ENCODE measurements at places on chromosomes 3 and 15. TPM values are rescaled to one million over a fixed set of nuclear protein-coding genes. Genes with fewer than 3 reads are reported as not detected.

- no peak for DNase-seq
Measured at GRCh38 chr3:150370122-150370602, 37.9 kb upstream of the TSC22D2 start.

DNA sequence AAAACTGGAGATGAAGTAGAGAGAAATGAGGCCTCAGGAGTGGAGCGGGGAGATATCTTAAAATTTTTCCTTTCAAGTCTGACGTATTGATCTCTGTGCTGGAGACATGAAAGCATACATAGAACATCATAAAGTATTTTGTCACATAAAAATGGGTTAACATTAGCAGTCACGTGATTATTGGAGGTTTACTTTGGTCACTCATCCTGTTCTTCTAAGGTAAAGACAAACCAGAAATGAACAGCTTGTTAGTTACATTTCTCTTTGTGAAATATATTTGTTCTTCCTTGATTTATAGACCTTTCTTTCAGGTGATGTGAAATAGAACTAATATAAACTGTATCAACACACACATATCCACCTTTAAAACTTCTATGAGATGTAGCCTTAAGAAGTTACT, 324.1 kb downstream of the SQOR start:
- no peak for DNase-seq

GRCh38 chr3:141233457-141234161, 2.0 kb downstream of the PXYLP1 start:
- DNase-seq = no peak

GRCh38 chr3:58012302-58012701, 4.1 kb downstream of the FLNB start:
- DNase-seq = no peak

DNA sequence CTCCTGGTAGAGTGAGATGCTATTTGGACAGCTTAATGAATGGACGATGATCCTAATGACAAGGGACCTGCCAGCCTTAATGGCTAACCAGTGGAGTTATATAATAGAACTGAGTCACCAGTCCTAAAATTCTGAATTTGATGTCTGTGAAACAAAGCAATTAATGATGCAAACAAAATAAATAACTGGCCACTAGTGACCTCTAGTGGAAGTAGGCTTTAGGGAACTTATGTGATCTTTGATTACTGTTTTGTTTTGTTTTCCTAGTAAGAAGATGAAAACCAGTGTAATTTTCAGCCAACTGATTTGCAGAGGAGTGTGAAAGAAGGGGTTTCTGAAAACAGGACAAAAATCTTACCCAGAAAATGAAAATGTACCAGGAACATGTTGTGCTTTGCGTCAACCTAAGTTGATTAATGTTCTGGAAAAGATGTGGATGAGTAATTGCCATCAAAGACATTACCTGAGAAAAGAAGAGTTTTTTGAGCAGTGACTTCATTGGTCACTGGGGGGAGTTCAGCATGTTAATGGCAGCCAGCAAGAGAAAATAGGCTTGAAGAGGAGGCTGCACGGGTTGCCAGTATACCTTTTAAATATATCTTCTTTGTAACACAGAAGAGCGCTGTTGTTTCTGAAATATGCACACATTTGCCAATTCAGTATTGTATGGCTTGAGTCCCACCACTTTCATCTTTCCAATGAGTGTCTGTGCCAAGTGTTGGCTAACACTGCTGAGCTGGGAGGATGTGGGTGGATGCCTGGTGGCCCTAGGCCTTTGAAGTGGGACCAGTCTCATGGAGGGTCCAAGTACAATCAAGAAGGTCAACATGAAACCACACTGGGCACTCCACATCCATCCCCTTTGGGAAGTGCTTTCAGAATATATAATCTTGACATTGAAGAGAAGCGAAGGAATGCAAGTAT, 9.3 kb downstream of the VEPH1 start:
- DNase-seq = peak; percentile 22

- no peak for DNase-seq
Measured at GRCh38 chr3:21435871-21436270, 315.1 kb downstream of the ZNF385D start.

- no peak for DNase-seq
Measured at GRCh38 chr3:114674036-114674435, 380.2 kb downstream of the TIGIT start.

GRCh38 chr3:170057550-170057949, 19.8 kb downstream of the GPR160 start:
- DNase-seq = no peak

DNA sequence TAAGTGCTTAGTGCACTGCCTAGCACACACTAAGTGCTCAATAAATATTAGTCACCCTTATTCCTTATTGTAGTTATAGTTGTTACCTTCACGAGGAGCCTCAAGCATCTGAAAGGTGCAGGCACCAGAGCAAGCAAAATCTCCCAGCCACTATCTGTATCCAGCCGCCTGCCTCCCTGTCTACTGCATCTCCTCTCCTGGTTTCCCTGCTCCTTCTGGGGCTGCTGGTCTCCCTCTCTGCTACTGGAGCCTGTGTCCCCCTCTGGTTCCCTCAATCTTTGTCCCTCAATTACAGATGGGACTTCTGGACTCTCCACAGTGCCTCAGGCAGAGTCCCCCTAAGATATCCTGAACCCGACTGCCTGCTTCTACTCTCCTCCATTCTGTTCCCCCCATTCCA, 18.8 kb downstream of the MYL3 start:
- no peak for DNase-seq

DNA sequence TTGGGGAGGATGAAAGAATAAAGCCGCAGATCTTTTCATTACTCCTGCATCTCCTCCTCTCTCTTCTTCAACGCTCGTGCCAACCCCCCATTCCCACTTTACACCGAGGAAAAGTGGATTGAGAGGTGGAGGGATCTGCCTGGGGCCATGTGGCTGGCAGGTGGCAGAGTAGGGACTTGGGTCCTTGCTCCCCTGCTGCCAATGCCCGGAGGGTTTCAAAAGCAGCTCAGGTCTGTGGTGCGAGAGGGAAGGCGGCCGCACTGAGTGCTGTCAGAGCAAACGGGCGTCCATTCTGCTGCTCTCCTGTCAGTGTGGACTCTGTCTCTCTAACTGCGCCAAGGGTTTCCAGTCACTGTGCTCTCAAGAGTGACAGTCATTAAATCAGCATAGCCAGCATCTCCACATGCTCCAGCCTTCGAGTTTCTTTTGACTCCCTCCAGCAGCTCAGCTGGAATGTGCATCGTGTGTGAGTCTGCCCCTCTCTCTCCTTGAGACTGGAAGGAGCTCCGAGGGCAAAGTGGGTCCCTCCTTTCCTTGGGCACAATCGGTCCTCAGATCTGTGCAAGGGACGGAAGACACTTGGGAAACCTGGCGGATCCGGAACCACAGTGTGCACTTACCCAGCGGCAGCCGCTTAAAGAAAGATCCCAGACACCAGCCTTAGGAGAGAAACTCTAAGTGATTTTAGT, 68.6 kb downstream of the VGLL4 start:
- DNase-seq = no peak

- DNase-seq = no peak
Measured at GRCh38 chr3:23389089-23389488, 186.0 kb downstream of the UBE2E2 start.

GRCh38 chr3:134029734-134030378, at the start of gene SLCO2A1:
SLCO2A1 (minus strand) TSS chr3:134029925; CDS start chr3:134029802, 123 bp downstream.
- no peak for DNase-seq

GRCh38 chr3:63635186-63635585, 17.3 kb upstream of the SNTN start:
- DNase-seq = no peak

GRCh38 chr3:45513041-45513440, 81.5 kb upstream of the LIMD1 start:
- DNase-seq = no peak

- no peak for DNase-seq
Measured at GRCh38 chr3:64924961-64925360, 237.2 kb upstream of the ADAMTS9 start.

DNA sequence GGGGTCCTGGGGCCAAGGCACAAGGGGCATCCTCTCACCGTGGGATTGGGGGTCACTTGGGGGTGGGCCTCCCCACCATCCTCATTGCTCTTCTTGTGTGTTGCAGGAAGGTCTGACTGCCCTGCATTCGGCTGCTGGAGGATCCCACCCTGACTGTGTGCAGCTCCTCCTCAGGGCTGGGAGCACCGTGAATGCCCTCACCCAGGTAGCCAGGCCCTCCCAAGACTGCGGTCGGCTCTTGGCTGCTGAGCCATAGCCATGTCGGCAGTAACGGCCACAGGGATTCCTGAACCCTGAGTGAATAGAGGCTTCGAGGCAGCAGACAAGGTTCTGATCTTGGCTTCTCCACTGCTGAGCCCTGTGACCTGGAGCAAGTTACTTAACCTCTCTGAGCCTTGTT, 19.7 kb downstream of the ANKDD1A start:
- no peak for DNase-seq

- no peak for DNase-seq
Measured at GRCh38 chr3:45646051-45646585, 43.1 kb upstream of the SACM1L start.

GRCh38 chr3:126127904-126128303, 44.0 kb upstream of the SLC41A3 start:
- no peak for DNase-seq

- no peak for DNase-seq
Measured at GRCh38 chr3:139288266-139288821, 55.5 kb upstream of the MRPS22 start.

Gene OR5K2
- not detected for total RNA-seq

Gene DPPA2
- total RNA-seq = not detected

Gene STX19
- not detected for total RNA-seq

Gene TEX55
- not detected for total RNA-seq

Gene EIF1B
- 112 TPM for total RNA-seq

Gene EOMES
- 0.64 TPM for total RNA-seq

Gene RTP3
- total RNA-seq = not detected

Gene TMEM41A
- 29.1 TPM for total RNA-seq

Gene ZNF860
- not detected for total RNA-seq

Data from CD4-positive, alpha-beta T cell (primary cell).